AG04449 (cell line): ENCODE measurements at places on chromosomes 7 and 10.
A peak's percentile ranks its signal among the peaks of the same experiment; 100 is the strongest.

GRCh38 chr10:71284544-71285179 lies 34.4 kb upstream of the SLC29A3 start:
- no peak for DNase-seq

DNA sequence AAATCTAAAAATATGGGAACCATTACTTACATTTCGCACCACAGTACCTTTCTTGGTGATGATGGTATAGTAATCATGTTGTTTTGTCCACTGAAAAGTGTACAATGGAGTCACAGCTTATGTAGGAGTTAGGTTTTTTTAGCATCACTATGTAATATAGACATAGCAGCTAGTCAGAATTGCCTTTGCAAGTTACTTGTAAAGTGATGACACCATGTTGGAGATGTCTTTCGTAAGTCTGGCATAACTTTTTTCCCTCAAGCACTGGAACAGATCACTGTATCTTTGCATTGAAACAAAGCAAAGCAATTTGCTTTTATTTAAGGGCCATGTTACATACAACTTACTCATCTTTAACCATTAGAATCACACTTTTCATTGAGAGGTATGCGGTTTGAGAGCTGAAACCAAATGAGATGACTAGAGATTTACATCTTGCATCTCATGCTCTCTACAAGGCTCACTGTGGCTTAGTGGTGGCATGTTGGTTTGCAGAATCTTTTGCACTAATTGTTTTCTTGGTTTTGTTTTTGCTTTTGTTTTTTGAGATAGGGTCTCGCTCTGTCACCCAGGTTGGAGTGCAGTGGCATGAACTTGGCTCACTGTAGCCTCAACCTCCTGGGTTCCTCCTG lies 18.3 kb downstream of the UBN2 start:
- no peak for DNase-seq

DNA sequence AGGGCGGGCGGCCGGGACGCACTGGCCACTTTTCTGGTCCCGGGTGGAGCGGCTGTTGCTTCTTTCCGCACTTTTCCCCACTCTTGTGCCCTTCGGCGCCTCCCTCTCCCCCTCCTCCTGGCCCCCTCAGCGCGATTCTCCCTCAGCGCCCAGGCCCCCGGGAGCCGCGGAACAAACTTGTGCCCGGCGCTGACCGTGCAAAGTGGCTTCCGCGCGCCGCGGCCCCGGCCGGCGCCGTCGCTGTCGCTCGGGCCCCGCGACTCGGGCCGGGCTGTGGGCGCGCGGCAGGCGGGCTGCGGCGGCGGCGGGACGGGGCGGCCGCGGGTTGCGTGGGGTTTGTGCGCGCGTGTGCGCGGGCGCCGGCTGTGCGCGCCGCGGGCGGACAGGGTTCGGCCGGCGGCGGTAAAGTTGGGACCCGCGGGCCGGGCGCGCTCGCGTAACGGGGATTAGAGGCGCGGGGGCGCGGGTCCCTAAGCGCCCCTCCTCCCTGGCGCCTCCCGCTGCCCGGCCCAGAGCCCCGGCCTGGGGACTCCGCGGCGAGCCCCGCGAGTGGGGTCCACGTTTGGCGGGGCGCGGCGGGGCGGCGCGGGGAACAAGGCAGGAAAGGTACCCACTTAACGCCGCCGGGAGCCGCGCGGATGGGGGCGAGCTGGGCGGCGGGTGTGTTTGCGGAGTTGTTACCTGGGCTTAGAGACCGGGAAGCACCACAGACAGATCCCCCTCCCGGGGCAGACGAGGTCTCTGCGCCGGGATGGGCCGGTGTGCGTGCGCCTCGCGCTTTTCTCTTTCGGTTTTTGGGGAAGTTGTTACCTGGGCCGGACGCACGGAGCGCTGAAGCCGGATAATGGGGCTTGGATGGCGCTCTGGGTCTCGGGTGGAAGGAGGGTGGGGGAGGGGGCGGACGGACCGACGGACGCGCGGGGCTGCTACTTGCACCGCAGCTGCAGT lies 860 bp downstream of the ZEB1 start:
- DNase-seq: no peak

GRCh38 chr10:132752378-132752777 lies 33.6 kb downstream of the NKX6-2 start:
- DNase-seq: no peak

DNA sequence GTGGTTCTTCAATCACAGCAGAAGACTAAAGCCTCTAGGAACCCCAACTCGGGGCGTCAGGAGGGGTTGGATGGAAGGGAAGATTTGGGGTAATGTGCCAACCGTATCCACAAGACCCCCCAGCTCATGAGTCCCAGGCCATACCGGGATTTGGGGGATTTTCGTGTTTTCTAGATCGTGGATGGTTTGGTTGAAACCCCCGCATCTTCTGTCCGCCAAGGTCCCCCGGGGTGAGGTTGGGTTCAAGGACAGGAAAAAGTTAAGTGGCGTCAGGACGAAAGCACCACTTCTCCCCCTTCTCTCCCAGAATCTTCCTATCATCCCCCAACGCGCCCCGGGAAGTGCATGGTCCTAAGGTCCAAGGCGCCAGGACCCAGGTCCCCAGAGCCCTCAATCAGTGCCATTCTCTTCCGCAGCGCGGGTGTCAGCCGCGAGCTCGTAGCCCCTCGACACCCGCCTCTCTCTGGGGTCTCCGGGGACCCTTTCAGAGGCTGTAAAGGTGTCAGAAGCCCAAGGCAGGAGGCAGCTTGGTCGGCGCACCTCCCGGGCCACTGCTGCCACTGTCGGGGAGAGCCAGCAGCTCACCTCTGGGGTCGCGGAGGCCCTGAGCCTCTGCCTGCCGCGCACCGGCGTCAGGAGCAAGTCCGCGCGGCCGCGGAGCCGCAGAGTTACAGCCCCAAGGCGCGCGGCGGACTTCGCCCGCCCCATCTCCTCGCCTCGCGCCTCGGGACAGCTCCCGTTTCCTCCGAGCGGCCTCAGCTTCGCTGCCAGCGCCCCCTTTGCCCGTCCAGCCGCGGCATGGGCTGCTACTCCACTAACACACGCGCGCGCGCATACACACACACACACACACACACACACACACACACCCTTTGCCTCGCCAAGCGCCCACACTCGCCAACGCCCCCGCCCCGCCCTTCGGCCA lies 1.5 kb downstream of the MKX start:
- no peak for DNase-seq

DNA sequence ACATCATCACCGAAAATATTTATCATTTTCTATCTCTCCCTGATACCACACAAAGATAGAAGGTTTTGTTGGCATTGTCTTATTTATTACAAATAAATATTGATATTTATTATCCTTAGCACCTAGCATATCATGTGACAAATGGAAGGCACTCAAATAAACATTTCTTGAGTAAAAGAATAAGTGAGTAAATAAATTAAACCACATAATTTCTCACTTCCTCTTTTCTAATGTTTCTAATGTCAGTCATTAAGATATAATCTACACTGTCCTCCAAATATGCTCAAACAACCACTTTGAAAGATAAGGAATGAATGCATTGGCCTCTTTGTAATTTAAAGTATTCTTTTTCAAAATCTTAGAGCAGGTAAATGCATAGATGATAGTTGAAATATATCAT lies 1027.8 kb upstream of the LRRTM3 start:
- DNase-seq: no peak

- DNase-seq: no peak
Observed at GRCh38 chr7:150311146-150311545, 12.0 kb upstream of the LRRC61 start.

DNA sequence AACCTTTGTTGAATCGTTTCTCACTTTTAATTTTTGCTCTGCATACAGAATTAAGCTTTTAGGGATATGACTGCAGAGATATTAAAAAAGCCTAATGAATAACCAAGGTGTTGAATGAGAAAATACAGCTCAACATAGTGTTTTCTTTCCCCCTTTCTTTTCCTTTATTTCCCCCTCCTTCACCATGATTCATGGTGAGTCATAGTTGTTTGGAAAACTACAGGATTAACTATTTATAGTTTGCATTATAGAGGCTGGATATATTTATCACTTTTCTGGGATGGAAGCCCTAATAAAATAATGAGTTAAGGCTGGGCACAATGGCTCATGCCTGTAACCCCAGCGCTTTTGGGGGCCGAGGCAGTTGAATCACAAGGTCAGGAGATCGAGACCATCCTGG lies 115.0 kb downstream of the DNAJB9 start:
- no peak for DNase-seq

DNA sequence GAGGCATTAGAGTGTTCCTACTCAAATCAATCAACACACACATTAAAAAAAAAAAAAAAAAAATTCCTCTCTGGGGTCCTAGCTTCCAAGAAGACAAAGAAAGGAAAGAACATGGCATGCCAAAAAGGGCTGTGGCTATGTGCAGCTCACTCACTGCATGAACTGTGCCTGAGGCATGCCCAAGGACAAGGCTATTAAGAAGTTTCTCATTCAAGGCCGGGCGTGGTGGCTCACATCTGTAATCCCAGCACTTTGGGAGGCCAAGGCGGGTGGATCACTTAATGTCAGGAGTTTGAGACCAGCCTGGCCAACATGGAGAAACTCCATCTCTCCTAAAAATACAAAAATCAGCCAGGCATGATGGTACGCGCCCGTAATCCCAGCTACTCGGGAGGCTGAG lies 41.9 kb upstream of the PPP3CB start:
- DNase-seq: no peak

- DNase-seq: no peak
Observed at GRCh38 chr7:16695621-16696237, 49.7 kb downstream of the BZW2 start.

GRCh38 chr7:23514755-23515154 lies 17.0 kb downstream of the TRA2A start:
- no peak for DNase-seq

GRCh38 chr10:5419466-5420094 lies 7.2 kb downstream of the NET1 start:
- no peak for DNase-seq

- DNase-seq: peak; percentile 99
Observed at GRCh38 chr7:94183289-94183749, 179.2 kb upstream of the BET1 start.

GRCh38 chr10:126235091-126235978 lies 152.9 kb downstream of the ADAM12 start:
- no peak for DNase-seq

GRCh38 chr10:58857251-58857805 lies 319.1 kb upstream of the PHYHIPL start:
- DNase-seq: peak; percentile 26

GRCh38 chr7:6433784-6434615 lies 13.8 kb downstream of the DAGLB start:
- no peak for DNase-seq

GRCh38 chr10:17412323-17412722 lies 42.1 kb downstream of the ST8SIA6 start:
- no peak for DNase-seq

- DNase-seq: no peak
Observed at GRCh38 chr10:351770-352334, 216.6 kb downstream of the ZMYND11 start.

- DNase-seq: no peak
Observed at GRCh38 chr10:49572594-49573114, 33.7 kb upstream of the ERCC6 start.

DNA sequence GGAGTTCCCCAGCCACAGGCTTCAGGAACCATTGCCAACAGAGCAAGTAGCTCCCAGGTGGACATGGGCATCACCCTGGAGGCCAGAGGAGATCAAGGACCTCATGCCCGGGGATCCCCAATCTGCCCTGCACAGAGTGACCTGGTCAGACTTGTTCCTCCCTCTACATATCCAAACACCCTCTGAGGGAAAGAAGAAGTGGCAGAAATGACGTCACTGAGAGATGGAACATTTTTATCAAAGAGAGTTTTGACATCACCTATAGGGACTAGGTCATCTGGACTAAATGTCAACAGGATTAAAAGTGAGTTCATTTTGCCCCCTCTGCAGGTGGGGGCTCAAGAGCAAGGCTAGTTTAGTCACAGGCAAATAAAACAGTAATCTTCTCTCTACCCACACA lies 273.7 kb downstream of the SKAP2 start:
- no peak for DNase-seq

DNA sequence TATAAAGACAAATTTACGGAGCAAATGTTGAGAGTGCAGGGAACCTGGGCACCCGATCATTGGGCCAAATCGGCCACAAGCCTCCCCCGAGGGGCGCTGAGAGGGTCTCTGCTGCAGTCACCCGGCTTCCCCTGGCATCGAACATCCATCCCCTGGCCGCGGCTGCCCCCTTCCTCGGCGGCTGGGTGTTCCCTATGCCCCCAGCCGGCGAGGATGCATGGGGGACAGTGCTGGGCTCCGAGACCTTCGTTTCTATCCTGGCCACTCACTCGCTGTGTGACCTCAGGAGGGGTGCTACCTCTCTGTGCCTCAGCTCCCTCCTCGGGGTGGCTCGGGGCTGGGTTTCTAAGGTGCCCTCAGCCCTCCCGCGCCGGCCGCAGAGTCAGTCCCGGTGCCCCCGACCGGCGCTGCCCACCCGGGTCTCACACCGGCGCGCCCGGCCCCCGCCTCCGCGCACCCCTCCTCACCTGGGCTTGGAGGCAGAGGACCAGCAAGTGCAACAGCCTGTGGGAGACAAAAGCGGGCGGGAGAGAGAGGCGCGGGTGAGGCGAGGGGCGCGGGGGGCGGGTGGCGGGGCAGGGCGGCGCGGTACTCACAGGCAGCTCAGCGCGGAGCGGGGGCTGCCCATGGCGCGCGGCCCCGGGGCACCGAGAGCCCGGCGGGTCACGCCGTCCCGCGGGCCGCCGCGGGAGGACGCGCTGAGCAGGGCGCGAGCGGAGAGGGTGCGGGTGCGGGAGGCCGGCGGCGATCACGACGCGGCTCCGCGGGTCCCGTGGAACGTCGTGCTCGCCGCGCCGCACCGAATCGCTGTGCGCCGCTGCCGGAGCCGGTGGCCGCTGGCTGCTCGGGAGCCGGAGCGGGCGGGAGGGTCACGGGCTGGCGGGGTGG lies at the start of gene FGF8:
FGF8 (minus strand) TSS at position 842 of the 888 bp plus-strand sequence; CDS start at position 628, 214 bp downstream.
- DNase-seq: no peak

DNA sequence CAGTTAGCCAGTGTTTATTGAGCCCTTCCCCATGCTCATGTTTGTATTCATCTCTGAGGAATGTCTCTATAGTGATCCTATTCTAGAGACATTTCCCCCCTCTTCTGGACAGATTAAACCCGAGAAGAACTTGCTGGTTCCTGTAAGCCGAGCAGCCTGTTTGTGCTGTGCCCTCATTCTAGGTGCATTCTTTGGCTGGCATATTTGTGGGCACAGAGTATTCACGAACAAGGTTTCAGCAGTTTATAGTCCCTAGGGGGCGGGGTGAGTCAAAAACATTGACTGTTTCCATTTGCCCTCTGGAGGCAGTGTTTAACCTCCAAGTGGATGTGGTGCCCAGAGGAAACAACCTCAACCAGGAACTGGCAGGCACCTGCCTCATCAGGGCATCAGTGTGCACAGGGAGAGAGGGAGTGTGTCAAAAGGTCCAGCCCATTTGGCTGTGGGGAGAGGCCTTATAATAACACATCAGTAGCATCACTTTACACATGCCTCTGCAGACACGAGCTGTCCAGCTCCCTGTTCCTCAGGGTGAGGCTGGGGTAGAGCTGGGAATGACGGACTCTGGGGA lies 273.3 kb upstream of the LRGUK start:
- DNase-seq: peak; percentile 82

DNA sequence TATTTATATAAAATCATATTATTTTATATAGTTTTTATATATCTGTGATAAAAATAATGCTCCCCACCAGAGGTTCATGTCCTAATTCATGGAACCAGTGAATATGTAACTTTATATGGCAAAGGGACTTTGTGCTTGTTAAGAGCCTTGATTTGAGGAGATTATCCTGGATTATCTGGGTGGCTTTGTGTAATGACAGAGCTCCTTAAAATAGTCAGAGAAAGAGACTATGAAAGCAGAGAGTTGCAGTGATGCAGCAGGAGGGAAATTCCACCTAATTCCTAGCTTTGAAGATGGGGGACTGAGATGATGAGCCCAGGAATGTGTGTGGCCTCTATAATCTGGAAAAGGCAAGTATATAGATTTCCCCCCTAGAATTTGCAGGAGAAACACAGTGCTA lies 1034.2 kb upstream of the C7orf33 start:
- no peak for DNase-seq
